ENCODE measurements at places on chromosomes 6 and 20.

GRCh38 chr6:158519761-158520160, 40.1 kb upstream of the TMEM181 start:
- DNase-seq, result no peak

- DNase-seq, result no peak
Observed at GRCh38 chr20:58277578-58278472, 31.7 kb upstream of the RAB22A start.

GRCh38 chr6:98847779-98848538, 13.6 kb downstream of the POU3F2 start:
- no peak for DNase-seq

DNA sequence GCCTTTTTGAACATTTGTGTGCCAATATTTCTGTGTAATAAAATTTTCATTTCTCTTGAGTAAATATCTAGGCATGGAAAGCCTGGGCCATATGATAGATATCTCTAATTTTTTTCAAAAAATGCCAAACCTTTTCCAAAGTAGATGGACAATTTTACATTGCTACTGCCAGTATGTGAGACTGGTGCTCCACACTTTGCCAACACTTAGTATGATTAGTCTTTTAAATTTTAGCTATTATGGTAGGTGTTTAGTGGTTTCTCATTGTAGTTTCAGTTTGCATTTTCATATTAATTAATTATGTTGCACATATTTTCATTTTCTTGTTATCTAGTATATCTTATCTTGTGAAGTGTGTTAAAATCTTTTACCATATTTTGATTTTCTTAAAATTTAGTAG, 52.0 kb downstream of the TBXT start:
- no peak for DNase-seq

DNA sequence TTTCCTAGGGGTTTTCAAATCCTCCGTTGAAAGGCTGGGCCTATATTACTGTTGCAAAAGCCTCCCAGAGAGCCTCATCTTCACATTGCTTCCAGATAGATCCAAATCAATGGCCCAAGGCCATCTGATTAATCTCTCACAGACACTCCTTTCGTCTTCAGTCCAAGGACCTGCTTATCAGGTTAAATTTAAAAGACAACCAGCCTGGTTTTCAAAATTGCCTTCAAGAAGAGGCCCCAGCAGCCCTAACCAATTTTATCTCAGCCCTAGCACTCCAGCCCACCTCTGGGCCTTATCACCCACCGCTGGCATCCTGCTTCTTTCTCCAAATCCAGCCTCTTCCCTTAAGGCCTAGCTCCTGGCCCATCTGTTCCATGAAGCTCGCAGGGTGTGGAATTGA, 15.5 kb upstream of the CCND3 start:
- DNase-seq, result no peak

Measured in NCI-H2081 (cell line).